Stimulated activated naive CD4-positive, alpha-beta T cell treated with Interleukin-2 at 50 U/mL for 16 hours (primary cell): ENCODE measurements at places on chromosomes 5 and 9.

- DNase-seq = no peak
Observed at GRCh38 chr5:102823441-102823874, 68.4 kb downstream of the PAM start.

GRCh38 chr5:169298193-169298592, 2.7 kb downstream of the SLIT3 start:
- DNase-seq = no peak

- no peak for DNase-seq
Observed at GRCh38 chr9:124629600-124629999, 122.4 kb upstream of the NR5A1 start.

DNA sequence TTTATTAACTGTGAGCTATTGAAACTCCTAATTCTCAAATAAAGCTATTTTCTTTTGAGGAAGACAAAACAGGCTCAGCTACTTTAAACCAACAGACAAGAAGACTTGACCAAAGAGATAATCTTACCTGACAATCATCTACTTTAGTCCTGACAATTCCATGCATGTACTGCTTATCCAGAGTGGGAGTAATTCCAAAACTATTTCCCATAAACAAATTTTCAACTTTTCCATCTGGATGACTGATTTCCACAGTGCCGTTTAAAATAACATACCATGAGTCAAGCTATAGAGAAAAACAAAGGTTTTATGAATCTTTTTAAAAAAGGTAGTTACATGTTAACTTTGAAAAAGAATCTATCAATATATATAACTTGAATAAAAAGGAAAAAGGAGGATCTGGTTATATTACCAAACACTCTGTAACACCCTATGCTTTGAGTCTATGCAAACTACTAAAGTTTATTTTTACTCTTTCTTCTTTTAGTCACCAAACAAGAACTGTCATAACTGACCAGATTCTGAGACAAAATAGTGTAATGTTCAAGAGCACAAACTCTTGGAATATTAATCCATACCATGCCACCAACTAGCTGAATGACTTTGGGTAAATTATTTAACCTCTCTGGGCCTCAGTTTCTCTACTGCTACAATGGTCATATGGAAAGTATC, 129.7 kb downstream of the RAPGEF6 start:
- no peak for DNase-seq

DNA sequence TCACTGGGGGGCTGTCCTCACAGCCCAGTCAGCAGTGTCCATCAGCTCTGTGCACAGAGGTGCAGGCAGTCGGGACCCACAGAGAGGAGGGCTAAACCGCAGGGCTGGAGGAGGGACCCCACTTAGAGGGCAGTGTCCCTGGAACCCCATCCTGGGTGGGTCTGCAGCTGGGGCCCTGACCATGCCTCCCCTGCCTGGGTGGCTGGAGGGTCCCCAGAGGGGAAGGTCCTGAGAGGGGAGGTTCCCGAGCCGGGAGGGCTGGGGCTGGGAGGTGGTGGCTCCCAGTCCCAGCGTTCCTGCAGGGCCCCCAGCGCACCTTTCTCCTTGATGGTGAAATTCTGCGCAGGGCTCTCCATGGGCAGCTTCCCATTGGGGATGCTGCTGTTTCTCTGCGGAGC, 32.7 kb downstream of the EXOC3 start:
- no peak for DNase-seq

DNA sequence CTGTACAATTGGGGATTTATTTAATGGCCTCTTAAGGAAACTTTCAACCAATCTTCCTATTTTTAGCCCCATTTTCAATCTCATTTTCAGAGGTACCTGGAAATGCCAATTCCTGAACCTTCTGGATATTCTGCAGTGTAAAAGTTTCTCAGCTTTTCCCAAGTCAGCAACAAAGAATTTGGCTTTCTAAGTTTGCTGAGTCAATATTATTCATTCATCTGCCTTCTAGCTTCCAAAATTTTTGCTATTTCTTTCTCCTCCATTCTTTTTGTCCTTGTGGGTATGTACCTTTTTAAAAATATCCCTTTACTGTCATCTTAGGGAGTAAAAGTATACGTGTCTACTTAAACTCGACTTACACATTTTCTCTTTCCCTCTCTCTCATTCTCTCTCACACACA, 25.7 kb downstream of the CETN3 start:
- DNase-seq = no peak

GRCh38 chr5:149561848-149562247, 10.6 kb upstream of the CSNK1A1 start:
- DNase-seq = no peak

DNA sequence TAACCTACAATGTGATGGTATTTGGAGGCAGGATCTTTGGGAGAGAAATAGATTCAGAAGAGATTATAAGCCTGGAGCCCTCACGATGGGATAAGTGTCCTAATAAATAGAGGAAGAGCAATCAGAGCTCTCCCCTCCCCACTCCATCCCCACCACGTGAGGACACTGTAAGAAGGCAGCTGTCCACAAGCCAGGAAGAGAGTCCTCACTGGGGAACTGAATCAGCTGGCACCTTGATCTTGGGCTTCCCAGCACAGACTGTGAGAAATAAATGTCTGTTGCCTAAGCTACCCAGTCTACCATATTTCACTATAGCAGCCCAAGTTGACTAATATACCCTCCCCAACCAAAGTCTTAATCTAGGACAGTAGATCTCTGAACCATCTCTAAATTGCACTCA, 118.1 kb downstream of the SUSD1 start:
- no peak for DNase-seq

DNA sequence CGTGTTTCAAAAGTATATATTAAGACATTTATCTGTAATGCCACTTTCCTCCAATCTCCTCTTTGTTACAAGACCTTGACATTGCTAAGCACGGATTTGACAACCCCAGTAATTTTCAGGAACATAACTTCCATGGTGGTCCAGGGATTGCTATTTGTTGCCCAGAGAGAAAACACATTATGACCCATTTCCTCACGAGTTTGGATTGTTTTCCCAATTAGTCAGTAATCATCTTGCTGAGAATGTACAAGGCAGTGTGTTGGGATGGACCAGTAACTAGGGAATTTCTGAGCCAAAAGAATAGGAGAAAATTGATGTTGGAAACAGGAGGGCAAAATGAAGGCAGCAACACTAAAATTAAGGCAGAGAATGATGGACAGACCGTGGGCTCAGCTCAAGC, 574.1 kb downstream of the EBF1 start:
- no peak for DNase-seq

DNA sequence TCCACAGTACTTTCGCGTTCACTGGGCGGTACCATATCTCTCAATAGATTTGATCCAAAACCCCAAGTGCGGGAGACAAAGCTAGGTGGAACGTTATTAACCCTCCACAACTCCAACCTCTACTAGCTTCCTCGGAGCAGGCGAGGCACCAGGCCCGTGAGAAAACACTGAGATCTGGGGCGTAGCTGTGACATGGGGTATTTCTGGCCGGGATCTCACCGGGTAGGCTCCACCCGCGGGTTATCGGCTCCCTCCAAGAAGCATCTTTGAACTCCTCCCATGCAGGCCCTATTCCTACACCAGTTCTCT, 350 bp upstream of the SLC25A46 start:
- DNase-seq = peak; percentile 68
